Choroid plexus epithelial cell (primary cell): ENCODE measurements at places on chromosomes 1 and 21.
A peak's percentile ranks its signal among the peaks of the same experiment; 100 is the strongest.

DNA sequence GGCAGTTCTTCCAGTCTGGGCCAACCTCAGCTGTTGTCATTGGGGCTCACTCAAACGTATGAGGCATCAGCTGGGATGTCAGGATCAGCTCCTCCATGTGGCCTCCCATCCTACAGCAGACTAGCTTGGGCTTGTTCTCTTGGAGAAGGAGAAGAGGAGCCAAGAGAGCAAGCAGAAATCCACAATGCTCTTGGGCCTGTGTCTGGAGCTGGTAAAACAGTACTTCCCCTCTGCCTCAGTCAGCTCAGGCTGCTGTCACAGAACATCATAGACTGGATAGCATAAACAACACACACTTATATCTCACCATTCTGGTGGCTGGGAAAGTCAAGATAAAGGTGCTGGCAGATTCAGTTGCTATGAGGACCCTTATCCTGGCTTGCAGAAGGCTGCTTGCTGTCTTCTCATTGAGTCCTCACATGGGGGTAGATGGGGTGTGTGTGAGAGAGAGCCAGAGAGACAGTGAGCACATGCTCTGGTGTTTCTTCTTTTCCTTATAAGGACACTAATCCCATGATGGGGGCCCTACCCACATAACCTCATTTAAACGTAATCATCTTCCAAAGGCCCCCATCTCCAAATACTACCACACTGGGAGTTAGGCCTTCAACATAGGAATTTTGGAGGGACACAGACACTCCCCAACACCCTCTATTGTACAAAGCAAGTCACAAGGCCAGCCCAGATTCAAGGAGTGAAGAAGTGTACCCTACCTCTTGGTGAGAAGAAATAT, 16.3 kb upstream of the DNAJC6 start:
- no peak for DNase-seq

DNA sequence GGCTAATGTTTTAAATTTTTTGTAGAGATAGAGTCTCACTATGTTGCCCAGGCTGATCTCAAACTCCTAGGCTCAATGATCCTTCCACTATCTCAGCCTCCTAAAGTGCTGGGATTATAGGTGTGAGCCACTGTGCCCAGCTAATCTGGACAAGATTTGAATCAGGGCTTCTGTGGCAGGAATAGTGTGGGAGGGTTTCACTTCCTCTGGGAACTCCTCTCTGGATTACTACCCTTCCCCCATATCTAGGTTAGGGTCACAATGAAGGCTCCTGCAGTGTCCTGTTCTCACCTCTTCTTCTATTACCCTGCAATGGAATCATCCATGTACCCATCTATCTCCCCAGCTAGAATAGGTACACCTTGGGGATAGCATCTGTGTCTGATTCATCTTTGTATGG, 133.6 kb upstream of the RAB4A start:
- no peak for DNase-seq

GRCh38 chr1:53576381-53576801, 117.2 kb downstream of the DMRTB1 start:
- DNase-seq: peak; percentile 46

DNA sequence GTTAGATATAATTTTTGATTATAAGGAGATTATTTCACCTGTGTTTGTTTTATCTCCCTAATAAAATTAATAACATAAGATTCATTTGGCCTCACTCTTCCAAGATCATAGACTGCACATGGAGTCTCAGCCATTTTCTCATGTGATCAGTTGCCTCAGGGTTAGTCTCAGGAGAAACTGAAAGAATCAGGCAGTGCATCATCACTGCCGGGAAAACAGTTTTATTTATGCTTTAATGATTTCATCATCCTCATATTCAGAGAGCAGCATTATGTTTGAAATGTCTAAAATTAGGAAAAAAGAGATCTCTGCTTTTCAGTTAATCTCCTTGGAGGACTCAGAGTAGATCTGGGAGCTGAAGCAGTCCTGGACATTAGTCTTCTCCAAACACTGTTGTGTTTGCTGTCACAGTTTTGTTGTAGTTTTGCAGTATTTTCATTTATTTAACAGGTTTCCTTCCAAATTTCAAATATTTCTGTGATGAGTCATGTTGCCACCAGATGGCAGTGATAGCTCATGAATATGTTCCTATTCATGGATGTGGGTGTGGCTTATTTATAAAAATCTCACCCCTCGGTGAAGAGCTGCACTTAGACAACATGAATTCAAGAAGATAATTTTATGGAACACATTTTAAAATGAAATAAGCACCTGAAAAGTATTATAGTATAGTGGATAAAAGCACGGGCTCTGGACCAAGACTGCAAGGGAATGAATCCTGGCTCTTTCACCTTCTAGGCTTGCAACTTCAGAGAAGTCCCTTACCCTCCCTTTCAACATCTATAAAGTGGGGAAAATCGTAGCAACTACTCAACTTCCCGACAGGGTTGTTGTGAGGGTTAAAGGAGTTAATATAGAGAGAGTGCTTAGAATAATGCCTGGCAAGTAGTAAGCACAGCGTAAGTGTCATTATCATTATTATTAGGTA, 31.2 kb downstream of the CHD1L start:
- peak; percentile 92 for DNase-seq

- peak; percentile 50 for DNase-seq
Observed at GRCh38 chr1:223258751-223259198, 105.2 kb downstream of the SUSD4 start.
